ENCODE measurements at places on chromosomes 2 and 18.

DNA sequence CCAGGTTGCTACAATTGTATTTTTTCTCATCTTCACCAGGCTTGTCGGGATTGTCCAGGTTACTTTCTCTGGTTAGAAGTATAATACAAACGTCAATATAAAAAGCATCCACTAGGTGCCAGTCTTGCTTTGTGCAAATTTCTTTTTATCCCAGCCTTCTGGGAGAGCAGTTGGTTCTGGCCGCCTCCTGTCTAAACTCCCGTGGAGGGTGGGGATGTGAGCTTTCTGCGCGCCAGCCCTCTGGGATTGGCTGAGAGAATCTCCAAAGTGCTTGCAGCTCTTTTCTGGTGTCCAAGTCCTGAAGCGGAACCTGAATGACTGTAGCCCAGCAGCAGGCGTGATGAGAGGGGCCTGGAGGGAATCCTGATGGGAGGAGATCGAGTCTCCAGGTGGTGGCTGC lies 22.4 kb upstream of the TOGARAM2 start:
- peak; percentile 64 for DNase-seq

- peak; percentile 56 for DNase-seq
Measured at GRCh38 chr2:26922405-26923188, 47.8 kb upstream of the MAPRE3 start.

GRCh38 chr18:3910512-3910911 lies 460.5 kb downstream of the TGIF1 start:
- DNase-seq = no peak

- DNase-seq = peak; percentile 24
Measured at GRCh38 chr2:55779459-55780421, 86.1 kb upstream of the PNPT1 start.

- DNase-seq = no peak
Measured at GRCh38 chr2:48377646-48378045, 152.3 kb upstream of the STON1 start.

- DNase-seq = no peak
Measured at GRCh38 chr2:213306316-213306942, 22.2 kb downstream of the SPAG16 start.

DNA sequence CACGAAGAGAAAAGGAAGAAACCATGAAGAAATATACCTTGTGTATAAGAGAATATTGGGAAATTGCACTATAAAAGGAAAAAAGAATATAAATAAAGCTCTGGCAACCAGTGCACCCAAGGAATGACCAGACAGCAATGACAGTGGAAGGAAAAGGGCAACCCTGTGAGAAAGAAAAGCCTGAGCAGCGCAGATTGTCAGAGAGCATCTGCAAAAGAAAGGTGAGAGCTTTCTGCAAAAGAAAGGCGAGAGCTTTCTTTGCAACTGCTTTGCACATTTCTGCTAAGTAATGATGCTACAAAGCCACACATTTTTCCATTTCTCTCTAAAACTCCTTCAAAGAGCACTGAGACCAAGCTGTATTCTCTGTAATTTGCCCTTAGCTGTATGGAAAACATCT lies 83.6 kb downstream of the CTNNA2 start:
- no peak for DNase-seq

DNA sequence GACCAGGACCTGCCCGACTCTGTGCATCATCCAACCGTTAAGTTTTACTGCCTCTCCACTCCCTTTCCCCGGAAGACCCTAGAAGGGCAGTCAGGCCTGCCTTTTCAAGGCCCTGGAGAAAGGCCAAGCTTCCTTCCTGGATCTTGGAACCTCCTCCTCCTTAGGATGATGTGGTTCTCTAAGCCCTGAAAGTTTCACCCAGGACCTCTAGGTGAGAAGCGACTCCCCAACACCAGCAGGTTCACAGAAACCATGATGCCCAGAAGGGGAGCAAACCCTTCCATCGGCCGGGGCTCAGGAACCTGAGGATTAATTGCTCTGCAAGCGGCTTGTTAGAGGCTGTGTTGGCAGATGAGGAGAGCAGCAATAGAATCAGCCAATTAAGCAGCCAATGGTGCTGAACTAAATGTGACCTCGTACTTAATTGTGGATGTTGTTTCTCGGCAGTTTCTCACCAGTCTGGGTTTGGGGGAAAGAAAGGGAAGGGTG lies 94.2 kb upstream of the FZD7 start:
- DNase-seq = no peak

GRCh38 chr2:232569541-232569940 lies 19.1 kb downstream of the EIF4E2 start:
- DNase-seq = no peak

DNA sequence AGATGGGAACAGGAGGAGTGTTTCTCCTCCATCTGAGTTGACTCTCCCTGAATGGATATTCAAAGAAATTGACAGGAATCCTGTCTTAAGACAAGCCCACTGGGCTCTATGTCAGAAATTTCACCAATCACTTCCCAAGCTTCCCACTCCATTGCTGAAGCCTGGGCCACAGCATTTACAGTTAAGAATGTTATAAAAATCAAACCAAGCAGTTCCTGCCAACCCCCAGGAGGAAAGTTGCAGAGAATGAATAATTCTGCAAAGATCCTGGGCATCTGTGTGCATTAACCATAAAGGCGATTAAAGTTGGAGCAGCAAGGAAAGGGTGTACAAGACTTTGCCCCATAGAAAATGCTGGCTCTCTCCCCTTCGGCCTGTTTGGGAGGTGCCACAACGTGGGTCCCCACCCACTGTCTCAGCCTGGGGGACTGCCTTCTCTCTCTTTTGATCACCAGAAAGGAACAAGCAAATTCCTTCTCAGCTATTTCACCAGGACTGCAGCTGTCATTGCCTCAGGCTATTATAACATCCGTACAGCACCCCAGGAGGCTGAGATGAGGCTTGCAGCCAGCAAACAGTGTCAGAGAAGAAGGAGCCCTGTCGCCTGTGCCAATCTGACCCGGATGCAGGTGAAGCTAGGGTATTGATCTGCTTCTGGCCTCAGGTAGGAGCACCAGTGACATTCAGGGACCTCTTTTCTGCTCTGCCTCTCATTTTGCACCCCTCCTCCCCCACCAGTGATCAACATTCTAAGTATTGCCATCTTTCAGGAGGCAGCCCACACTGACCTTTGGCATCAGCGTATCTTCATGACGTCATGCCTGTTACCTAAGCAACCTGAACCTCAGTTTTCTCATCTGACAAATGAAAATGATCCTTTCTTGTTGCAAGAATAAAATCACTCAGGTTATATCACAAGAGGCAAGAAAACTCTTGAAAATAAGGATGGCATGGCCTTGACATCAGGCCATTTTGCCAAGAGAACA lies 219.0 kb downstream of the SH3BP4 start:
- no peak for DNase-seq

DNA sequence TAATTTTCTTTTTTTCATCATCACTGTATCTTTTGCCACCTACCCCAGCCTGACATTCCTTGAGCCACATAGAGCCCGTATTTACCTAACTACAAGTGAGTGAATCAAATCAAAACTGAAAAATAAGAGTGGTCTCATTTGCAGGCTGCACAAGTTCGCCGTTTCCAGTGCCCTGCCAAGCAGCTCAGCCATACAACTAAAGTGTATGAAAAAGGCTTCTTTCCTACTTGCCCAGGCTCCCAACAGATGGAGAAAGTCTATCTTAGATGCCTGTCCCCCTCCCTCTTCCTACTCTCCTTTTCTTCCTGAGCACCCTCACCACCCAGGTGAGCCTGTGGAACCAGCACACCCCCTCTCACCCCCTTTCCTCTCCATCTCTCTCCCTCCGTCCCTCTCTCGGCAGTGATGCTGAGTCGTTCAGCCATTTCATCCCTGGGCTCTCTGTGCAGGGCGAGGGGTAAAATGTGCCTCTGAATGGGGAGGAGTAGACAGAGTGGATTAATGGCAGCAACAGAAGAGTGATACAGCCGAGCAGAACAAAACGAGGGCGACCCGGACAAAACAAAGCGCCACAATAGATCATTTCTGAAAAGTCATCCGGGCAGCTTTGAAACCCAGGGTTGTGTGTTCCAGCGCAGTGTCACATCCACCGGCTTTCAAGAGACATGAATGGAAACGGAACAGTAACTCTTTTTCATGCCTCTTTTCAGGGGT lies 65.0 kb upstream of the POU3F3 start:
- DNase-seq = no peak

- DNase-seq = peak; percentile 17
Measured at GRCh38 chr2:135840601-135841000, 3.6 kb upstream of the LCT start.

GRCh38 chr2:120419955-120420354 lies 74.0 kb downstream of the INHBB start:
- no peak for DNase-seq

DNA sequence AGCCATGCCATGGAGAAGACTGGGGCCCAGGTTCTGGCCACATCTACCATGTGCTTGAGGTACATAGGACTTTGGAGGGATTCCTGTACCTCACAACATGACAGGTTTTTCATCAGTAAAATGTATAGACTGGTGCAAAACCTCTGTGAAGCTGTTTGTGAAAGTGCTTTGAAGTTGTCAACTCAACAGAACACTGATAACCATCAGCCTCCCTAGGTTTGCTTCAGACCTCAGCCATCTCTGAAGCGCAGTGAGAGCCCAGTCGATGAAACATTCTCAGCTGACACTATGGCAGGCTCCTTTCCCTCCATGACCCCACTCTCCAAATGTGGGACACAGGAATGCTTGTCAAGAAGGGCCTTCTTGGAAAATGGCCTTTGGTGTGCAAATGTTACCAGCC lies 38.6 kb downstream of the STK25 start:
- no peak for DNase-seq

- DNase-seq = no peak
Measured at GRCh38 chr2:111184725-111185310, 64.1 kb downstream of the BCL2L11 start.

GRCh38 chr2:8018956-8019355 lies 662.9 kb upstream of the ID2 start:
- DNase-seq = no peak

GRCh38 chr2:157259960-157260359 lies 2.5 kb downstream of the GALNT5 start:
- DNase-seq = no peak

GRCh38 chr2:240553956-240554480 lies 3.8 kb downstream of the ANKMY1 start:
- no peak for DNase-seq

GRCh38 chr2:177573120-177573519 lies 180.5 kb downstream of the AGPS start:
- DNase-seq = no peak

GRCh38 chr2:36476411-36476810 lies 120.8 kb downstream of the CRIM1 start:
- DNase-seq = no peak

DNA sequence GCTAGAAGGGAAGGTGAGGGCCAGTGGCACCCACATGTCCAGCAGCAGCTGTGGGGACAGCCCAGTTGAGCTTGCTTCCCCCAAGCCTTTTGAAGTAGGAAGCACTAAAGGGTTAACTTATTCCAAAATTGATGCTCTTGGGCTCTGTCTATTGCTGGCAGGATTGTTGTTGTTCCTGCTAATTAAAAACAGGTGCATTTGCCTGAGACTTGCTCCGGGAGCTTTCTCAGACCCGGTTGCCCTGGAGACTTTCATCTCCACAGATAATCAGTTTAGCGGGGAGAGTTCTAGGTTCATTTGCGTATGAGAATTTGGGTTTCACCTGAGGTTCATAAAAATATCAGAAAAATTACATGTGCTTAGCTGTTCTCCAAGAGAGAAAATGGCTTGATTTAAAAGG lies 277.3 kb downstream of the LRATD1 start:
- DNase-seq = no peak

DNA sequence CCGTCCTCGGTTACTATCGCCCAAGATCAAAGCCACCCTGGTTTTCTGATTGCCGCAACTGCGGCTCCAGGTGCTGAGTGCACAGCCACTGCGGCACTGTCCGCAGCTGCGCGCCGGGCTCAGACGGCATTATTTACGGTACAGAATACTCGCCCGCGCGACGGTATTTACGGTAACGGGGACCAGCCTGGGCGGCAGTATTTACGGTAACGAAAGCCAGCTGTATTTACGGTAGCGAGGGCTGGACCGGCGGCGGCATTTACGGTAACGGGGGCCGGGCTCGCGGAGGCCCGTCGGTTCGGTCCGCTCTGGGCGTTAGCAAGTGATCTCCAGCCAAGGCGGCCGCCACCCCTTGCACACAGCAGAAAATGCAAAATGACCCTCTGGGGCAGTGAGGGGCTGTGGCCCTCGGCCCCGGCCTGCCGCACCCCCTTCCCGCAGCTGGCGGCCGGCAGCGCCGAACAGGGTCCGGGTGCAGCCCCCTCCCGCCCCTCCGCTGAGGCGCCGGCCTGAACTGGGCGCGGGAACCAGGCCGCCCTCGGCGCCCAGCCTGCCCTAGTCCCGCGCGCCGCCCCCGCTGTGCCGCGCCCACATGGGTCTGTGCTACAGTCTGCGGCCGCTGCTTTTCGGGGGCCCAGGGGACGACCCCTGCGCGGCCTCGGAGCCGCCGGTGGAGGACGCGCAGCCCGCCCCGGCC lies at the start of gene GNAL:
TSS of gene GNAL (plus strand) at position 293 of the 697 bp plus-strand sequence. CDS start at position 593, 300 bp downstream.
- peak; percentile 89 for DNase-seq
